ENCODE measurements at places on chromosomes 4 and X.

DNA sequence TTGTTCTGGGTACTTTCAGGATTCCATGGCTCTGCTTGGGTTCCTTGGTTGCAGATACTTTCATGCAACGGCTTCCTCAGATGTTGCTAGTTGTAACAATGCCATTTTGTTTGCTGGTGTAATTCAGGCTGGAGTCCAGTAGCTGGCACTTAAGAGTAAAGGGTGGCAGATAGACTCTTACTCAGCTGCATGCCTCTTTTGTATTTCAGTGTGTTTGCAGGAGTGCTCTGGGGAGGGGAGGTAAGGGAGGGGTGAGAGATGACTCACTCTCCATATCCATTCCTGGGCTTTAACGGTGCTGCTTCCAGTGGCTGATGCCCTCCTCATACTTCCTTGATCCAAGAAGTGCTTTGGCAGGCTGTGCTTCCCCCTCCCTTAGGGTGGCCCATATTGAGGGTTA lies 155.2 kb downstream of the ZNF330 start:
- peak; percentile 71 for DNase-seq

GRCh38 chr4:105399532-105400161 lies 74.2 kb downstream of the PPA2 start:
- DNase-seq: peak; percentile 61

DNA sequence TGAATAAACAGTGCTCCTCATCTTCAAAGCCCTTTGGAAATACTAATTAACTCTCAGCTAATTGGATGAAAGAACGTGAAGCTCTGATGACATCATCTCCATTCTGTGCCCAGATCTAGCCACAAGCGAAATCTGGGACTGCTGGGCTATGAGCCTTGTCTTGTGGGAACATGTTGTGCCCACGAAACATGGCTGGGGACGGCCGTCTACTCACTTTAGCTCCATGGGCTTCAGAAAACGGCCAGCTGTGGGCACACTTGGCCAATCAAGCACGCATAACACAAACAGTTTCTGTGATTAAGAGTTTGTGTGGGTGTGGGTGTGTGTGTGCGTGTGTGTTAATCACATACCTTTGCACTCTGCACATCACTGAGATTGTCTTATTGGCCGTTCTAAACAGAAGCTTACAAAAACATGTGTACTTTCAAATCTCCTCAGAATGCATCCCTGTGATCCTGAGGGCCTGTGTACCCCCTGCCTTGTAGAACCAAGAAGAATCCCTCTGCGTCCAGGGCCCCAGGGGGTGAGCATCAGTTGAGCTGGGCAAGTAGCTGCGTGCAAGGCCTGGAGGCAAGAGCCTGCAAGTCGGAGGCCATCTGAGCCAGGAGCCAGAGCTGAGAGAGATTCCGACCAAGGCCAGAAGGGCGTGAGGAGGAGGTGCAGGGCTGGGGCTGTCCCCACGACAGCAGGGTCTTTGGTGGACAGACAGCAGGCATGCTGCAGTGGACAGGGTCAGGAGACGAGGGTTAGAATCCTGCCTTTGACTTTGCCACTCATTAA lies 18.7 kb upstream of the ZNF185 start:
- DNase-seq: no peak

DNA sequence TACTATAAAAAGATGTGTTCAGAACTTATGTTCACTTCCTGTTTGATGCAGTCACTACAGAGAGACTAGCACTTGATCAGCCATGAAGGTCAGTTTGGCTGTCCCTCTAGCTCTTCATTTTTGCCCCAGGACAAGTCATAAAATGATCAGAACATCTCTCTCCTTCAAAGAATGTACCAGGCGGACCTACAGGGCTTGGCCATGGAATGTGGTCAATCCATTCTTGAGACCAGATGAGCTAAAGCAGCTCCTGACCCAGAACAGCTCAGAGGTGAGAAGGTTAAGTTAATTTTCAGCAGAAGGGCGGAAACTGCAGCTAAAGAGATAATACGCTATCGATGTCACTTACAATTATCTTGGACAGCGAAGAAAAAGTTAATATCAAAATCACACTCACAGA lies 49.2 kb upstream of the TAB3 start:
- DNase-seq: no peak

DNA sequence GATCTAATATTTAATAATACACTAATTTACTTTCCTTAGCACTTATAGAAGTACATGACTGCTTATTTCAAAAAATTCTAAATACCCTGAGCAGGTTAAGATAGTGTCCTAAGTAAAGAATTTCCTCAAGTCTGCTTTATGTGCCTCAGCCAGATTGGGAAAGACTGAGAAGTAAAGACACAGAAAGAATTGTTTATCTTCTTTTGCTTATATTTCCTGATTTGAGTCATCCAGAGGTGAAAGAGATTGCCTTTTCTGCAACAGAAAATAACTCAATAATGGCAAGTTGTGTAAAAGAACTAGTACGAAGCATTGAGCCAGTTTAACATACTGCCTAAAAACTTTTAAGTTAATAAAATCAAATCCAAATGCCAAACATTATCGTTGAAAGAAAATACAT lies 45.0 kb downstream of the NAF1 start:
- no peak for DNase-seq

GRCh38 chr4:19194672-19195071 lies 1057.0 kb upstream of the SLIT2 start:
- no peak for DNase-seq

DNA sequence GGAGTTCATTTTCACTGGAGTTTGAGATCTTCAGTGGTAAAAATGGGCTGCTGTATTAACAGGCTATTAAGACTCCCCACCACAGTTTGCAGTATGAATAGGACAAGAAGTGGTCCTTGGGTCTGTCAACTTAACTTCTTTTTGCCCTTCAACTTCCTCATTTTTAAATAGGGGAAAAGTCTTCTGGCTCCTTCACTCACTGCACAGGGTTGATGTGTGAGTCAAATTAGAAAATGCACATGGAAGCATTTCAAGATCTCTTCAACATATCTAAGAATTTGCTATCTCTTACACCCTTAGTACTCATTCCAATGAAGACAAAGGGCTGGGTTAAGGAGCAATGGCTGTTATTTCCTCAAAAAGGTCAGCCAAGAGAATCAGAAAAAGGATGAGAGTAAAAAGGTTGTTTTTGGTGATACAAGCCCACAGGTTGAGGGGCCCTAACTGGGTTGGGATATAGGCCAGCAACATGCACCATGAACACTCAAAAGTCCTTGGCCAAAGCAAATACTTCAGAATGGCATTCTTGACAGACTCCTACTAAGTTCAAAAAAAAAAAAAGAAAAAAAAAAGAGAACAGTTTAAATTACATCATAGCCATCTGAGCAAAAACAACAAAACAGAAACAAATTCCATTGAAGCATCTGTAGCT lies 13.4 kb downstream of the PDE5A start:
- DNase-seq: no peak

DNA sequence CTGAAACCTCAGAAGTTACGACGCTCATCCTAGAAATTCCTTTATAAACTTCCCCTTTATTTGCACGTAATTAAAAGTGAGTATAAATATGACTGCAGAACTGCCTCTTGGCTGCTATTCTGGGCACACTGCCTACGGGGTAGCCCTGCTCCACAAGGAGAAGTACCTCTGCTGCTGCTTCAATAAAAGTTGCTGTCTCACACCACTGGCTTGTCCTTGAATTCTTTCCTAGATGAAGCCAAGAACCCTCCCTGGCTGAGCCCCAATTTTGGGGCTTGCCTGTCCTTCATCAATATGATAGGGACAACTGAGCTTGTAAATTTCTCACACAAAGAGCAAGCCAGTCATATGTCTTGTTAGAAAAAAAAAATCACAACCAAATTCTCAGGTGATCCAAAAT lies 115.8 kb downstream of the VEGFC start:
- DNase-seq: no peak

GRCh38 chrX:9558615-9559014 lies 93.8 kb downstream of the TBL1X start:
- no peak for DNase-seq

- DNase-seq: no peak
Measured at GRCh38 chr4:139777757-139778156, 112.1 kb downstream of the MGST2 start.

DNA sequence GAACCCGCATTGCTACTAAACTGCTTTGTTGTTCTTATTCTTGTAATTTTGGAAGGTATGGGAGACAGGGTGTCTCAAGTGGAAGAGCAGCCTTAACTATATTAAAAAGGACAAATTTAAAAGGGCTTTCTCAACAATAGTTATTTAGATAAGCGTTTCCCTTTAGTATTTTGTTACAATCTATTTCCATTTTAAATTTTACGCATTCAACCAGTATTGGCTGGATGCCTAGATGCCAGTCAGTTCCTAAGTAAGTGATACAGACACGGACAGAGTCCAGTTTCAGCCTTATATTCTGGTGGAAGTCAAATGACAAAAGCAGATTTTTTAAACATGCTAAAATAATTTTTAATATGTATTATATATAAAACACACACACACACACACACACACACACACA lies 28.3 kb downstream of the FAT1 start:
- DNase-seq: no peak
